Retinal pigment epithelial cell (primary cell): ENCODE measurements at places on chromosomes 3 and 15.
A peak's percentile ranks its signal among the peaks of the same experiment; 100 is the strongest.

DNA sequence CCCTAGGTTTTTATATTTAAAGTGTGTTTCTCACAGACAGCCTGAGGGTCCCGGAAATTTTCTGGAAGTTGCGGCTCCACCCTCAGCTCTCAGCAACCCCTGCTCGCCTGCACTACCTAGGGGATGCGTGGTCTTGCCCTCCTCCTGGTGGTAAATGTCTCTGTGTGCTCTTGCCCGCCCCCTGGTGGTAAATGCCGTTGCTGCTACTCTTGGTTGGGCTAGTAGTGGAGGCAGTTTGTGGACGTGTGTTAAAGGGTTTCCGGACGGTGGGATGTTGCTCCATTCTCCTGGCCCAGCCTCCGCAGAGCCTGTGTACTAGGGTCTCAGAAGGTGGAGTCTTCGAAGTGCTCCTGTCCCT lies 27.4 kb downstream of the STOML1 start:
- DNase-seq: no peak

- DNase-seq: no peak
These were observed 219.7 kb downstream of the CD47 start for GRCh38 chr3:107870943-107871638.

DNA sequence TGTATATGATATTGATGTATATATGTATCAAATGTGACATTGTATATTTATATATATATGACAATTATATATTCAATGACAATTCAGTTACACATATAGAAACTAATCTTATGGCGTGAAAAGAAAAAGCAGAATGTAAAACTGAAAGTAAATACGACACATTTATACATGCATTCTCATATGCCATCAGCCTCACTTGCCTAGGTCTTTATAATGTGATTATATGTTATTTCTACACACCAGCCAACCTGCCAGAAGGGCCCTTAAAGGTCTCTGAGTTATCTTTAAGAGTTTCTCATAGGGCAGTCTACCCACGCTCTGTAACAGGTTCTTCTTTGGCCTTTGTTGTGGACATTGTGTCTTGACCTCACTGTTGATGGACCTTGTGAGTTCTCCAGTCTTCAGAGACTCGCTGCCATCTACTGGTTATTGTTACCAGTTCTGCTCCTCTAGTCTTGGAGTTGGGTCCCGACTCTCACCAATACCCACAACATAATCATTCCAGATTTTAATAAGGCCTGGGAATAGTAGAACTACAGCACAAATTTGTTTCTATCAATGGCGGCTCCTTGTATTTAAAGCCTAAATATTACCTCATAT lies 371.5 kb upstream of the GOLIM4 start:
- DNase-seq: peak; percentile 19

- no peak for DNase-seq
These were observed 30.0 kb downstream of the TLE3 start for GRCh38 chr15:70067681-70068080.

DNA sequence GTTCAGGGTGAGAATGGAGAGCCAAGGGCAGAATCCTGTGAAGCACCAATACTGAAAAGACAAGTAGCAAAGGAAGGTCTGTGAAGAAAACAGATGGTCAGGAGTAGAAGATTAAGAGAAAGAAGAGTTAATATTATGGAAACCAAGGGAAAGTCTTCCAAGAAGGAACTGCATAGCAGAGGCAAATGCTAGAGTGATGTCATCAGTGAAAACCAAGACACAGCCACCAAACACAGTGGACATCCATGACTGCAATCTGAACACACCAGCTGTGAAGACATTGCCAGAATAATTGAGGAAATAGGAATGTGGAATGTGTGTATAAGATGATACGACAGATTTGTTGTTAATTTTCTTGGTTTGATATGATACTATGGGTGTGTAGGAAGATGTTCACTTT lies 26.8 kb upstream of the ZBTB38 start:
- no peak for DNase-seq

- DNase-seq: no peak
These were observed 4.4 kb downstream of the LAMP3 start for GRCh38 chr3:183158113-183158512.

DNA sequence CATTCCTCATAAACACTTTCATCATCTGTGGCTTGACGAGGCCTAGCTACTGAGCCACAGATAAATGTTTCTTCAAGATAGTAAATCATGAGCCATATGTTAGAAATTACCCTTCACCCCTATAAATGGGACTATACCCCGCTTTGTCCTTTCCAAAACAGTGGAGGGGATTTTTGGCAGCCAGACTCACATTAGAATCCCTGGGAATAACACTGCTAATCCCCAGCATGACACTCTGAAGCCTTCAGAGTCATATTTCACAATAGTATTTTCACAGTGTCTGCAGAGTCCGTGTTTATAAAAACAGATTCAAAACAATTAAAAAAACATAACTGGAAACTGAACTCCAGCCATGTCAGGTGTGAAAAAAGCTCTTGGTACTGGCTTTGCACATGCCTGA lies 271.6 kb downstream of the ERC2 start:
- DNase-seq: no peak

- DNase-seq: no peak
These were observed 29.0 kb downstream of the ANP32A start for GRCh38 chr15:68791431-68792283.

DNA sequence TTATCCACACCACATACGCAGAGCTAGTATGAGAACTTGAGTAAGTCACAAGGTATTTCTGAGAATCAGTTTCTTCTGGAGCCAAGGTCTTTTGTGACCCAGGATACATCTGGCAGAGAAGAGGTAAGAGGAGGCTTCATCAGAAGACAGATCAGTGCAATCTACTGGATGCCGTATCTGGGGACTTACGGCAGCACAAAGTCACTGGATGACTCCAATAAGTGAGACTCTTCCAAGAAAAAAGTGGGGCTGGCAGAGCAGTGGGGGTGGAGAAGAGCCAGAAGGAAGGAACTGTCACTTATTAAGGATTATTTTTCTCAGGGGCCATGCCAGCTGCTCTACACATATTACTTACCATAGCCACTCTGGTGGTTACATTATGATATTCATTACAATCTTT lies 31.6 kb upstream of the UBXN7 start:
- no peak for DNase-seq

- DNase-seq: no peak
These were observed 854 bp downstream of the CLEC3B start for GRCh38 chr3:45026957-45027356.
